ENCODE measurements at places on chromosomes 2 and 18.

- DNase-seq, result no peak
Observed at GRCh38 chr2:234451852-234452625, 44.8 kb downstream of the ARL4C start.

DNA sequence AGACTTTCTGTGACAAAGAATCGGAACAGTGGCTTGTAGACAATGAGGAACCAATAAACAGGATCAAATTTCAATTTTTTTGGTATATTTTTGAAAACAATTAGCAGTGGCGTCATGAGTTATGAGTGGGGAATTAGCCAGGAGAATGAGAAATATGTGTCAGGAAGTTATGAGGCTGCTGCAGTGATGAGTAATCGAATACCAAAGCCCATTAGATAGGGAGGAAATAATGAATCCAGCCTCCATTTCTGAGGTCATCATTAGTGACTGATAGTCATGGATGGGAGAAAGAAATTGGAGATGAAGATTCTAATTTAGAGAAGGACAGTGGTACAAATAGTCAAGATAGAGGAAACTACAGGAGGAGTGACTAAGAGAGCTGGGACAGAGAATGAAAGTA, 673.1 kb upstream of the VRK2 start:
- DNase-seq, result peak; percentile 43

GRCh38 chr2:161796192-161796591, 172.0 kb downstream of the SLC4A10 start:
- no peak for DNase-seq

DNA sequence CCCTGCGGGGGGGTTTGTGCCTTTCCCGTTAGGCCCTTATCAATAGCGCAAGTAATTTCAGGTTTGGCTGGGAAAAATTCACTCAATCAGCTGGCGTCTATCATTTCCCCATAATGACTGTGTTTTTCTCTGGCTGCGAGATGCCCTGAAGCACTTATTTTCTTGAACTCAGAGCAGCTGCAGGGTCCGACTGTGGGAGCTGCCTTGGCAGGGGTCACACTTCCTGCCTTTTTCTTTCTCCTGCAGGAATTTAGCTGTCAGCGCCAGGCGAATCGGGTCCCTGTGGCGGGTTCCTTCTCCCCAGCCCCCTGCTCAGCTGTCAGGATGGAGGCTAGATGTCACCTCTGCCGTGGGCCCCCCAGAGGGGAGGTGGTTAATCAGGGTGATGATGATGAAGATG, 81.3 kb upstream of the HPCAL1 start:
- no peak for DNase-seq

GRCh38 chr18:59728816-59729215, 31.6 kb upstream of the CCBE1 start:
- DNase-seq, result no peak

- no peak for DNase-seq
Observed at GRCh38 chr2:1674766-1675397, 69.4 kb downstream of the PXDN start.

GRCh38 chr2:181836583-181836982, 54.9 kb upstream of the ITPRID2 start:
- DNase-seq, result no peak

DNA sequence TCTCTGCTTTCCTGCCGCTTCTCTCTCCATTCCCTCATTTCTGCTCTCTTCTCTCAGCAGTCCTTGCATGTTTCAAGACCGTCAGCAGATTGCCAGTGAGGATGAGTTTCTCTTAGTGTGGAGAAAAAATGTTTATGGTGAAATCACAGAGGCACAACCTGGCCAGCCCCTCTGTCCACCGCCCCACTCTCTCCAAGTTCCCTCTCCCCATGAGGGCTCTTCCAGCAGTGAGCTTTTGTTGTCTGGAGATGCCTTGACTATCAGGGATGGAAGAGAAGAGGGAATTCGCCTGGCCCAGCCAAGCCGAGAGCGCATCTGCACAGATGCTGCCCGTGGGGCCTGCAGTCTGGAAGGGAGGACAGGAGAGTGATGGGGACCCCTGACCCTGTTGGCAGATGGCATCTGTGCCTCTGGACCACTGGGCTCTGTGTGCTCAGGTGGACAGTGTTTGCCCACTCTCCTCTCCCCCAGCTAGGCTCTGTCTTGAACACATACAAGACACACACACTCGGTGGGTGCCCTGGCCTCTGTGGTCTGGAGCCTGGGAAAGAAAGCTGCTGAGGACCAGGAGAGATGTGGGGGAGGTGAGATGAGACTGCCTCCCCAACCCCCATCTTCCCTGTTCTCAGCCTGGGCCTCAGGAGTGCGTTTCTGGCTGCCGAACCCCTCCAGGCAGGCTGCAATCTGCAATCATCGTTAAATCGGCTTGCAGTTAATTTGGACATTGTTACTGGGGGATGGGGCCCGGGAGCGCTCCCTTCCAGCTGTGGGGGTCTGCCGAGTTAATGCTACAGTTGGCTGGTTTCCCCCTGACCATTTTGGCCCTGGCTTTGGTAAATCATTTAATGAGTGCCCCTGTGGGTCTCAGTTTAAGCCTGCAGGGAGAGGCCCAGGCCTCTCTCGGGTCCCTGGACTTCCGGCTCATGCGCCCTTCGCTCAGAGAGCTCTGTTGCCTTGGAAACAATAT, 4.5 kb downstream of the ITM2C start:
- DNase-seq, result no peak

DNA sequence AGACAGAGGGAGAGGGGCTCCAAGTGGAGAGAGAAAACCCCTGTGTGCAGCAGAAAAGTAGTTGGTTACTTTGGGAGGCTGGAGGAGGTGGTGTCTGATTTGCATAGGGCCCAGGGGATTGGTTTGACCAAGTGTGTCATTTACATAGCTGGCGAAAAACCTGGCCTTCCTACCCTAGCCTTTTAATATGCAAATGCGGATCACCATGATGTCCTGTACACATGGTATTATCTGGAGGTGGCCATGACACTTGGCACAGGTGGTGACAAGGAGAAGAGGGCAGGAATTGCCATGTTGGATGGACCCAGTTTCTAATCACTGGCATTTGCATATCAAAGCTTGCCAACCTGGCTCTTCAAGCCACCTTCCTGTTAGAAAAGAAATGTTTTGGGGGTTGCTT, 120.8 kb upstream of the CHAC2 start:
- no peak for DNase-seq

GRCh38 chr2:186009341-186009740, 270.7 kb downstream of the FSIP2 start:
- DNase-seq, result no peak

DNA sequence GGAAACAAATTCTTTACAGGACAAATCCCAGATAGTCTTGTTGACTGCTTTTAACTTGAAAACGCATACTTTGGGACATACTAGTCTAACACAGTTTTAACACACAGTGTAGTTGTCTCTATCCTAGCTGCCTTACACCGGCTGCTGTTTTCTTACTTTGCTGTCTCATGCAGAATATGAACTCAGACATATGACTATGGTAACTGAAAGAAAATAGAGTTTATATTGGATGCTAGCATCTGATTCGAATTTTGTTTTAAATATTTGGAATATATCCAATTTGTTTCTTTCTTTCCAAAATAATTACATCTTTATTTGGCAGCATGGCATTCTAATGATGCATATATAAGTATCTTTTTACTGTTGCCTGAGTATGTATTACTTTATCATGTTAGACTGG, 69.8 kb downstream of the ANKRD12 start:
- no peak for DNase-seq

DNA sequence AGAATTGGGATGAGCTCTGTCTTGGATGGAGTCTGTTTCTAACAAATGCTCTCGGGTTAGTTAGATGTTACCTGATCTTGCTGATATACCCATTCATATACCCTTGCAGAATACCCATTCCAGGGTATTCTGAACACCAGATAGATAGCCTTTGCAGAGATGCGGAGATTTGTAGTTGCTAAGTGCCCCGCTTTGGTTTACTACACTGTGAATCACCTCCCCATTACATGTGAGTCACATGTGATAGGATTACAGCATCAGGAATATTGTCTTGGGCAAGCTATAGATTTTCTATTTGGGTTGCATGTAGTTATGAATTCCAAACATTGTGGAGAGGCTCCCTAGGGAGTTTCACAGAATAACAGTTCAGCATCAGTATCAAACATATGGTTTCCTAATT, 3.8 kb downstream of the VSNL1 start:
- DNase-seq, result peak; percentile 58

DNA sequence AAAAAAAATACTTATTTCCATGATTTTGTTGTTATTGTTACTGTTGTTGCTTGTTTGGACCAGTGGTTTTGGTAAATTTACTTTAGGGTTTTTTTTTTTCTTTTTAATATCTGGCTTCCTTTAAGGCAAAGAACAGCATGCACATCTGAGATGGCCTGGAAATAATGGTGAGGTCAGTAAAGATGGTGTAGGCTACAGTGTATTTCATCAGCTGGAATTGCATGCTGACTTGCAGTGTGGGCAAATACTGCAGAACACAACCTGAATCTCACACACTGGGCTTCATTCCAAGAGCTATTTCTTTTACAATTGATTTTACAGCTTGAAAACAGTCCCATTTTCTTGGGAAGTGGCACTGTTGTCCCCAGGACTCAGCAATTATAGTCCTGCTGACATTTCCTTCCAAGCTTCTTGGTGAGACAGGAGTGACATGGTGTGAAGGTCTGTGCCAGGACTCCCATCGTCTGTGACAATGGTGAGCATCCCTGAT, 376.1 kb upstream of the SOX11 start:
- no peak for DNase-seq

- DNase-seq, result no peak
Observed at GRCh38 chr2:68824831-68825230, 46.4 kb downstream of the BMP10 start.

DNA sequence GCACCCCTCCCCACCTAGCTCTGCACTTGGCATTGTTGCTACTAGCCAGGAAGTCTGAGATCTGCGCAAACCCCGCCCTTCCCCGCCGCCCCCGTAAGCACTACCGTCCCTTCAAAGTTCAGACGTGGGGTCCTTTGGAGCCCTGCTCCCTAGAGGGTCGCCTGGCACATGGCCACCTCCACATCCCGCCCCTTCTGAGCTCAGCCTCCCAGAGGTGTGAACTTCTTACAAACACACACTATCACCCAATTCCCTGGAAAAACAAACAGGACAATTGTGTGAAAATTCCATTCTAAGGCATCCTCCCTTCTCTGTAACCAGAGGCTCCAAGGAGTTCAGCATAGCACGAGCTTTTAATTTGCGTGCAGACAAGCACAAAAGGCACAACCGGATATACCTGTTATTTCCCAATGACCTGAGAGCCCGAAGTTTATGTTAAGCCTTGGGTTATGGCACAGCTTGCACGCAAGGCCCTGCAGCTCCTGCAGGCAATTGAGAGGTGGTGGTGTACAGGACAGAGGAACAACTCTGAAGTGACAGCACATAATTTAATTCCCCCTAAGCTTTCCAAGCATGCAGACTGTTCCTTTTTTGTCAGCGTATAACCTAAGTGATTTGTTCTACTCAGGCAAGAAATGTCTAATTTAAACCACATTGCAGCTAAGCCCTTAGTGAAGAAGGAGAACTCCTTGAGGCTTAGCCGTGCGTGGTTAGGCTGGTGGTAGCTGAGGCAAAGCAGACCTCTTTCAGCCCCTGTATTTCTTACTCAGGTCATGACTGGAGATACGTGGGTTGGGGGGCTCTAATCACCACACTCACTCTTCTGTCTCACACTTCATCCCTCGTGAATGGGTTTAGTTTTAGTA, 20.3 kb upstream of the CYP1B1 start:
- no peak for DNase-seq

DNA sequence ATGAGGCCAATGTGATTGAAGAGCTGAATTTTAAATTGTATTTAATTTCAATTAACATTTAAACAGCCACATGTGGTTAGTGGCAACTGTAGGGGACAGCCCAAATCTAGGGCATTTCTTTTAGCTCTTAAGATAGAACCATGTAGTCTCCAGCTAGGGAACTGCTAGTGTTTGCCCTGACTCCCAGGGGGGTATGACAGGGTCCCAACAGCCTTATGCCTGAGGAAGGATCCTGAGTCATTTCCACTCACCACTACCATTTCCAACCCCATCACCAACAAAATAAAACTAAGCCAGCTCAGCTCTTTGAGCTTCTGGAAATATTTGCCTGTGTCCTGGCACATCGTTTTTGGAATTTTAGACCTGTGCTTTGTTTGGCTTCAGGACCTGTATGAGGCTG, 13.7 kb upstream of the GMCL1 start:
- DNase-seq, result no peak

DNA sequence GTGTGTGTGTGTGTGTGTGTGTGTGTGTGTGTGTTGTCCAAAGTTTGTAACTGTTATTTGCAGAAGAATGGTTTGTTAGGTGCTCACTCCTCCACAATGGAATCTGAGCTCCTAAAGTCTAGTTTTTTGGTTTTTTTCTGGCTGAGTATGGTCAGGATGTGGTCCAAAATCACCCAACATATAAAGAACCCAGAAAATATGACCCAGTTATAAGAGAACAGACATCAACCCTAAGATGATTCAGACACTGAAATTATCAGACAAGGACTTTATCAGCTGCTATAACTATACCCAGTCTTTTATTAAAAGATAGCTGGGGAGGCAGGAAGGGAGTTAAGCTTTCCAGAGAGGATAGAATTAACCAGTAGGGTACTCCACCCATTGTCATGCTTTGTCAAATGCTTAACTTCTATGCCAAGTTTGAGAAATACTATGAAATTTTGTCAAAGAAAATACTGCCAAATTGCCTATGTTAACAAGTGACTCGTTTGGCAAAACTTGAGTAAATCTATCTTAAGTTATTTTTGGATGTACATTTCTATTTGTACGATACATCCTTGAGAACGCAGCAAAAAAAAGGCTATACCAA, 57.5 kb downstream of the TANK start:
- DNase-seq, result no peak

GRCh38 chr2:136131961-136132824, 14.2 kb upstream of the CXCR4 start:
- DNase-seq, result no peak

DNA sequence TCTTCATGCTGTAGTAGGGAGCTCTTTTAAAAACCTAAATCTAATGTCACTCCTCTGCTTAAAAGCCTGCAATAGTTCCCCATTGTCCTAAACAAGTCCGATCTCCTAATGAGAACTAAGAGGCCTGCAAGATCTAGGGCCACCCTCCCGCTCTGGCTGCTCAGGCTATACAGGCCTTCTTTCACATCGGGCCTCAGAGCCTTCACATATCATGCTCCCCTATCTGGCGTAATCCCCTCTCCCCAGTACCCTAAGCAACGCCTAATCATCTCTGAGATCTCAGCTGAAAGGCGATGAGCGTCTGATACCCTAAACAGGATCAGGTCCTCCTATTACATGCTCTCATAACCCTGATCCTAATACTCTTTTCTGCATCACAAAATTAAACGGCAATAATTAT, 1.9 kb downstream of the MAP4K3 start:
- no peak for DNase-seq

DNA sequence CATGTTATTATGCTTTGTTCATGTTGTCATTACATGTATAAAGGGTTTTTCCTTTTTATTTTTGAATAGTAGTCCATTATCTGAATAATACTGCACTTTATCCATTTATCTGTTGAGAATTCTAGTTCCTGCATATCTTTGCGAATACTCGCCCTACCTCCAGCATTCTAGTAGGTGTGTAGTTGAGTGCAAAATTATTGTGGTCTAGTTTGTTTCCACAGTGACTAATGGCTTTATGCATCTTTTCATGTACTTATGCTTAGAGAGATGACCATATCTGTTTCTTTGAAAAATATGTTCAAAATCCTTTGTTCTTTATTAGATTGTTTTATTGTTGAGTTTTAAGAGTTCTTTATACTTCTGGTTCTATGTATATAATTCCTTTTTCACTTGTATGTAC, 48.8 kb downstream of the EIF5B start:
- no peak for DNase-seq

Measured in Caki2 (cell line).